ENCODE measurements at places on chromosomes 4 and X.

GRCh38 chr4:62948108-62948507 lies 1461.1 kb downstream of the TECRL start:
- no peak for DNase-seq

GRCh38 chrX:153934762-153935325 lies at the start of gene NAA10:
Gene NAA10 (minus strand): TSS chrX:153935037. CDS start chrX:153934904, 133 bp downstream.
- DNase-seq, result peak; percentile 50

DNA sequence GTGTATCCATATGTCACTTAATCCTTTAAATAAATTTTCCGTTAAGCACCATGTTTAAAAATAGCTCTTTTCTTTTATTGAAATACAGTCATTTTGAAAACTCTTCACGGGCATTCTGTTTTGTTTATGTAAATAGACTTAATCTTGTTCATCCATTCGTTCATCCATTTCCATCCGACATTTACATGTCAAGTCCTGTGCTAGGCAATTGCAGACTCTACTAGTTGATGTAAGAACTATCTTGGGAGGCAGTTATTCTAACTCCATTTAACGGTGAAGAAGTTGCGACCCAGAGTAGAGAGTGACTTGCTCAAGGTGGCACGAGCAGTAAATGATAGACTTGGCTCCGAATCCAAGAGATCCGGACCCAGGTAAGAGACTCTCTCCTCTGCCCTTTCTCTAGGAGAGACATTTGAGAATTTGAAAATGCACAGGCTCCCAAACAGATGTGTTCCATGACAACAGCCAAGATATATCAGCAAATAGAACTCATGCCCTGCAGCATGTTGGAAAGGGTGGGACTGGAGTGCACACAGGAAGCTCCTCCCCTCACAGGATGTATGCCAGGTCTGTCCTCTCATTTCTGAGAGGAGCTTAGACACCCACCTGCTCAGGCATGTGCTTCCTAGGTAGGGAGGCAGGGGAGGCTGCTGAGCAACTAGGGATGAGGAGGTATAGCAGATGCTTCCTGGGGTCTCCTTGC lies 64.5 kb downstream of the DRD5 start:
- DNase-seq, result no peak

- DNase-seq, result peak; percentile 45
These were observed 568 bp downstream of the FHDC1 start for GRCh38 chr4:152936446-152937335.

GRCh38 chrX:78839711-78840110 lies 92.2 kb downstream of the LPAR4 start:
- DNase-seq, result no peak

GRCh38 chr4:4268776-4269175 lies 20.8 kb upstream of the TMEM128 start:
- DNase-seq, result no peak

Measured in neuronal stem cell (in vitro differentiated cells).